CD4-positive, alpha-beta T cell (primary cell): ENCODE measurements at places on chromosomes 12 and 14. TPM values are rescaled to one million over a fixed set of nuclear protein-coding genes. Genes with fewer than 3 reads are reported as not detected.

The WSB2 gene
- 13.4 TPM for total RNA-seq

The B4GALNT1 gene
- total RNA-seq = not detected

The ARID2 gene
- total RNA-seq = 49.0 TPM

The TAS2R31 gene
- 1.7 TPM for total RNA-seq
